Left colon (tissue), 2 donors: ENCODE measurements at places on chromosomes 7 and 10.

DNA sequence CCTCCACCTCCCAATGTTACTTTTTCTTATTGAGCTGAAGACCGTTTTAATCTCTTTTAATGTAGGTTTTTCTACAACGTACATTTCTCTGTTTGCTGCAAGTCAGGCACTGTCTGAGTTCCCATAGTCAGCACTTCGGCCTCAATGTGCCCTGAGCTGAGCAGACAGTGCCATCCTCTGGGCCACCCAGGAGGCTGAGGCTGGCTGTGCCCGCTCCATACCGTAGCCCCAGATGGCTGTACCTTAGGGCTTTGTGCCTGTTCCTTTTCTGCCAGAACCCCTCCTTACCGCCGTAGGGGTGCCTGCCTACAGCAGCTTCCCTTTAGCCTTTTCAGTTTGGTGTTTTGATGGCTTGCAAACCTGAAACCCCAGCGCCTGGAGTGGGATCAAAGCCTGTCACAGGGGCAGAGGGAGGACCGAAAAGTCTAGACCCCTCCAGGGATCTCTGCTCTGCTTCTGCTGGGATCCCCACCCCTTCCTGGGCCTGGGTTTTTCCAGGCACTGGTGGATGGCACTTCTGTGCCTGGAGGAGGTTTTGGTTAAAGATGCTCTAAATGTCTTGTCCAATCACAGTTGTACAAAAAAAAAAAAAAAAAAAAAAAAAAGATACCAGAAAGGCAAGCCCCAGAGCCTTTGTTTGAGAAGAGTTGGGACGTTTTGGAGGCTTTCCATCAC, 9.0 kb downstream of the AGAP3 start:
- DNase-seq, result no peak

GRCh38 chr10:26528715-26529393, 90.7 kb downstream of the APBB1IP start:
- no peak for DNase-seq

DNA sequence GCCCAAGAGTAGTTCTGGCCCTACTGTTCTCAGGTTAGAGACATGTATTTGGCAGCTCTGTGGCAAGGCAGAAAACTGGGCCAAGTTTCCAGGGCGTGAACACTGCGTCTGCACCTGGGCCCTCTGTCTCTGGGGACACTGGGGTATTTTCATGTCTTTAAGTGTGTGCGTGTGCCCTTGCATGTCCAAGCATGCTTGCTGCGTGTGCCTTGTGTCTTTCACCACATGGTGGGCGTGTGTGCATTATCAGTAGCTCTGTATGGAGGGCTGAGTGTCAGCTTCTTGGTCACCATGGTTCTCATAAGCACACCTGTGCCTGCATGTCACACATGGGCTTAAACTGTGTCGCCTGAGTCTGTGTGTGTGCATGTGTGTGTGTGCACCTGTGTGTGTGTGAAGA, 69.3 kb downstream of the HIPK2 start:
- DNase-seq, result no peak

DNA sequence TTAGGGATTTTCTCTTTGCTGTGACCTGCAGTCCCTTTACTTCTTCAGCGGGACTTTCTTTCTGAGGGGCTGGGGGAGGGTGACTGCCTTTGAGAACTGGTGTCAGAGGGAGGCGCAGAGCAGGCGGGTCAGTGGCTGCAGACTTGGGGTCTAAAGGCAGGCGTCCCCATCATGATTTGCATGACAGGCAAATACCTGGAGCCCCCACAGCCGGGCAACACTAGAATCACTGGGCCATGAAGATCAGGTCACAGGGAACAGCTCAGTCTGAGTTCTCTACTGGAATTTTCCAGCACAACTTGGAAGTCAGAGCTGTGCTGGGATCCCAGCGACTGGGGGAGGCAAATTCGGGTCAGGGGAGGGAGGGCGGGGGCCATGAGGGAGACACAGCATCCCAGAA, 29.2 kb upstream of the PITRM1 start:
- no peak for DNase-seq

DNA sequence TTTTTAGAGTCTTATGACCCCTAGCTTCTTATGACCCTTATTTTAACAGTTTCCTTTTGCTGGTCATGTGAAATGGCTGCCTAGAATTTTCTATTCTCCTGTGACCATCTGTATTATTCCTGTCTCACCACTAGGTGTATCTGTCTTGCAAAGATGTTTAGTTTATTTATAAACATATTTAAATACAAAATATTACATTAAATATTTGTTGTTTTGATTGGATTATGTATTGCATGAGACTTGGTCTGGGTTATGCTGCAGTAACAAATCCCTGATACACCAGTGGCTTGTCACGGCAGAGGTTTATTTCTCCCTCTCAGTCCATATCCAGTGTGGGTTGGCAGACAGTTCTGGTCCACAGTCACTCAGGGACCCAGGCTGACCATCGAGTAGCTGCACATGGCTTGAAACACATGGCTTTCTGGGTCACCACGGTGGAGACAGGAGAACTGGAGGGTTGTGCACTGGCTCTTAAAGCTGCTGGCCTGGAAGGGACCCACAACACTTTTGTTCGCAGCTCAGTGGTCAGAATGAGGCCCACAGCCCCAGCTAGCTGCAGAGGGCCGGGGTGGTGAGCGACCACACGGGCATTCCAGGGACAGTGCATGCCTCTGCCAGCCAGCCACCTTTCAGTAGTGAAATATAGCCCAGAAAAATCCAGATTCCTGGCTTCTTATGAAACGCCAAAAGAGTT, 7.4 kb downstream of the RASSF4 start:
- no peak for DNase-seq

DNA sequence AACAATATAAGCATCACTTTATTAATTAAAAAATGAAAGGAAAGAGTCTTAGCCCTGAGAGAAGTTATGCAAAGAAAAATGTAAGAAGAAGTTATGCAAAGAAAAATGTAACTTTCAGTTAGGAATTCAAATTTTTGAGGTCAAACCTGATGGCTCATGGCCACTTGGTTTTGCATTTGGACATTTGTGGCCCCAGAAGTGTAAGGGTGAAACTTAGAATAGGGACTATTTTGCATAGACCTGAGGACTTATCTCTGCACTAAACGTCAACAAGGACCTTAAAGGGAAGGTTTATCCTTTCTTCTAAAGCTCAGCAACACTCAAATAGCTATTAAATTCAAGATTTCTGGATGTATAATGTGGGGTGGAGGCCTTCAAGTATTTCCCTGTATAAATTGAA, 724.5 kb upstream of the POT1 start:
- no peak for DNase-seq

DNA sequence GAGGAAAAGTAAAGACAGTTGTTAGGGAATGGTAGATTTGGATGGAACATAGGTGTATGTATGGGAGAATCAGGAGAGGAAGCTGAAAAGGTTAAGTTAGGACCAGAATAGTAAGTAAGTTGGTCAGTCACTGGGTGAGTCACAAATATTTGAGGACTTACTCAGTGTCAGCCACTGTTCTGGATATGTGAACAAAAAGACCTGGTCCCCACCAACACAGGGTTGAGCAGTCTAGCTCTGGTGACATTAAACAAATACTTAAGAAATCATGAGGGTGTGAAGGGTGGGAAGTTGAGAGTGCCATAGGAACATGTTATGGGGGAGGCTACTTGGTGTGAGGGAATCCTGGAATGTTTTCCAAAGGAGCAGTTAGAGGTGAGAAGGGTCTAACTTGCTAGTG, 246.9 kb downstream of the PTEN start:
- DNase-seq, result no peak

DNA sequence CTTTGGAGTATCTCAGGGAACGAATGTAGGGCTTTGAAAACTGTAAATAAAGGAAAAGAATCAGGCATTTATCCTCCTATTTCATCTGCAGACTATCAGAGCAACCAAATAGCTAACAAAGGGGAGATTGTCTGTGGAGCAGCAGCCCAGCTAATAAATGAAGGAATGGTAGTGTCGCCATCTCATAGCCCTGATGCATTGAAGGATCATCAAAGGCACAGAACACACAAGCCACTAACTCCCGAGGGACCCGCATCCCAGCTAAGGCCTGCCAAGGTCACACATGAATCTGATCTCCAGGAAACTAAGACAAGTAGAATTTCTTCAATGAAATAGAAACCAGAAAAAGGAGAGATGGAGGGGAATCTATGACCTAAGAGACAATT, 38.2 kb downstream of the CALML5 start:
- no peak for DNase-seq

- no peak for DNase-seq
Measured at GRCh38 chr7:133698127-133698526, 429.0 kb upstream of the LRGUK start.

DNA sequence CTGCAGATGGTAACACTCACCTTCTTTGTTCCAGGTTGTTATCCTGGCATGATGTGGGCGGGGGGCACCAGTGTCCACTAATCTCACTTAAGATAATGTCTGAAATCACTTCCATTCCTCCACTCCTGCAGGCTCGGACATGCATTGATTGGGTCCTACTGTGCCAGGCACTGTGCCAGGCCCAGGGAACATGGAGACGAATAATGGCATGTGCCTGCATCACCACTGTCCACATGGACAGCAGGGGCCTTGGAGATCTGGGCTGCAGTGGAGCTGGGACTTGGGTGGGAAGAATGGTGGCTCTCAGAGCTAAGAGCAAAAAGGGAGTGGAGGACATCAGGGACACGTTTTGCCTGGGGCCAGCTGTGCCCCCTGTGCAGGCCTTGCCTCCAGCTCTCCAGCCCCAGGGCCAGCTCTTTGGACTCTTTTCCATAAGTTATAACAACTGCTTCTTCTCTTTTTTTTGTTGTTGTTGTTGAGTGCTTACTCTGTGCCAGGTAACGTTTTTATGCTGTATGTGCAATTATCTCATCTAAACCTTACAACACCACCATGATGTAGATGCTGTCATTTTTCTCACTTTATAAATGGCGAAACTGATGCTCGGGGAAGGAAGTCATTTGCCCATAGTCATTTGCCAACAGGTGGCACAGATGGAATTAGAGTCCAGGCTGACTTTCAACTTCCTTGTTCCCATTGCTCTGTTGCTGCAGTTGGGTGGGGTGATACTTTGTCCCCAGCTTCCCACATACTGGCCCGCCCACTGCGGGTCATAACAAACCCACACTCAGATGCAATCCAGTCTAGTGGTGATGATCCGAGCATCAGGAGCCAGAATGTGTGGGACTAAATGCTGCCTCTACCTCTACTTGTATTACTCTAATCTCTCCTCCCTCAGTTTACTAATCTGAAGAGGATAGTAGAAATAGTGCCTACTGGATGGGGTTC, 19.1 kb downstream of the PLPP4 start:
- no peak for DNase-seq

- no peak for DNase-seq
Measured at GRCh38 chr10:85967594-85967993, 399.0 kb downstream of the GRID1 start.

DNA sequence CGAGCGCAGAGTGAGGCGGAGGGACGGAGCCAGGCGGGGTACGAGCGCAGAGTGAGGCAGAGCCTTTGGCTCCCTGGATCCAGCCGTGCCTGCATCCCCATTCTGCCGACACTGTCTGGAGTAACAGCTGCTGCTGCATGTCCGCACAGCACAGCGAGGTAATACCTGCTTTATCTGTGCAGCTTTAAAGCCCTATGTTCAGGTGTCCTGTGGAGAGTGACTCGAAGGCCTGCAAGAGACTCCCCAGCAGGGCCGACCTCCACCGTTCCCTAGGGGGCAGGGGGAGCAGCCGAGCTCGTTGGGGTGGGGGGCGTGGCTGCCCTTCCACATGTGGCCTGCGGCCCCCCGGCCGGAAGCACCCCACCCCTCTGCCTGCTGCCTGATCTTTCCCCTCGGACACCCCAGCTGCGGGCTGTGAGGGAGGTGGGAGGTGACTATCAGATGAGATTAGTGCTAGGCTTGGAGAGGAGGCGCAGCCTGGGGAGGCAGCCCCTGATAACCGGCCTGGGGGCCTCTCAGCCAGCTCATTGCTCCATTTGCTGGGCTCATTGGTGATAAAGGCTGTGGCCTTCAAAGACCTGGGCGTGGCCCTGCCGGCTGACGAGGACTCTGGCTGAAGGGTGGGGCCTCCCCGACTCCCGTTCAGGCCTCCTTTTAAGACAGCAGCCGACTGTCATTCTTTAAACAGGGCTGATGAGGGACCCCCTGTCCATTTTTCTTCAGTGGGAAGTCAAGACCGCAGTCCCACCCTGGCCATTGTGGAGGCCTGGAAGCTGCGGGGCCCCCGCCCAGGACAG, 8.0 kb downstream of the VENTX start:
- peak; percentile 67 for DNase-seq

GRCh38 chr7:43104874-43105520, 7.5 kb upstream of the HECW1 start:
- DNase-seq, result no peak

- no peak for DNase-seq
Measured at GRCh38 chr7:132472463-132473120, 103.7 kb downstream of the PLXNA4 start.

GRCh38 chr7:150945171-150945852, 32.8 kb downstream of the KCNH2 start:
- no peak for DNase-seq

GRCh38 chr10:102608487-102608886, 35.8 kb upstream of the TRIM8 start:
- no peak for DNase-seq

DNA sequence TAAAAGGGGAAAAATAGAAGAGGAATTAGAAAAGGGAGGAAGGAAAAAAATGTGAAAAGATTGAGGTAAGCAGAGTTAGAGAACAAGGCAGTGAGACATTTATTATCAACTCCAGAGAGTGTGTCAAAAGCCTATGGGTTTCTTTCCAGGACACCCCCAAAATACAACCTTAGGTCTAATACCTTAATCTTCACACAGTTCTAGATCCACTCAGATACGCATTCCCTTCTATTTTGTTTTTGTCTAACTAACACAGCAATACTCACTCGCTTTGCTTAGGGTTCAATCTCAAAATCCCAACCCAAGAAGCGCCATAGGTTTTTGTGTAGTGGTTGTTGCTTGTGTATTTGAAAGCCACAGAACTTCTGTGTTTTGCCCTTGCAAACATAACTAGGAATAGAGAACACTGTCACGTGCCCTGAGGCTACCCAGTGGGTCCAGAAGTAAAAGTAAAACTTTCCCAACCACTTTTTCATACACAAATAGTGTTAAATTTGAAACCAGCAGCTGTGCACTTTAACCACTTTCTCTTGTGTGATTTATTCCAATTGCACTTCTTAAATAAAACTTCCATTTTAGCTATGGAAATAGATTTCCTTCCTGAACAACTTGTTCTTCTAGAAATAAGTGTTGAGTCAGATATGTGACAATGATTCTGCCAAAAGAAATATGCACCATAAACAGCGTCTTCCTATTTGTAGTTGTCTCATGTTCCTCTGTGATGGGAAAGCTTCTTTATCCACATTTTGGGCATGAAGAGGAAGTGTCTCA, 414.7 kb upstream of the GHITM start:
- DNase-seq, result no peak

GRCh38 chr7:122380992-122381391, 76.4 kb upstream of the FEZF1 start:
- DNase-seq, result no peak

DNA sequence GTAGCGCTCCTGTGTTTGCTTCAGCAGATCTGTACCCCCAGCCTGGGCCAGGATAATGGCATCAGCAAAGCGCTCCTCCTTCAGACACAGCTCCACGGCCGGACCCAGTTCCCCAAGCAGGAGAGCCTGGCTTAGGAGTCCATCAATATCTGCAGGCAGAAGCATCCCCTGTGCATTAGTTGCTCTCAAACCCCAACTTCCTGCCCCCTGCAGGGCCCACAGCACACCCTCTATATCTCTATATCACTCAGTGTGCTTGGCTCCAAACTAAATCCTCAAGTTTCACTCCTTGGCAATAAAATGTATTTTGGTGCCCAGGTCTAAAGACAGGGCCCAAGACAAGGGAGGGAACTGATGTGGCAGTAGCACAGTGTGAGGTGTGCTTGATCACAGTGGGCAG, 21.6 kb downstream of the SEC31B start:
- no peak for DNase-seq
